ENCODE measurements at places on chromosomes 4 and X. TPM values are rescaled to one million over a fixed set of nuclear protein-coding genes. Genes with fewer than 3 reads are reported as not detected.

- DNase-seq: no peak
Observed at GRCh38 chr4:123405267-123405865, 8.8 kb downstream of the SPRY1 start.

DNA sequence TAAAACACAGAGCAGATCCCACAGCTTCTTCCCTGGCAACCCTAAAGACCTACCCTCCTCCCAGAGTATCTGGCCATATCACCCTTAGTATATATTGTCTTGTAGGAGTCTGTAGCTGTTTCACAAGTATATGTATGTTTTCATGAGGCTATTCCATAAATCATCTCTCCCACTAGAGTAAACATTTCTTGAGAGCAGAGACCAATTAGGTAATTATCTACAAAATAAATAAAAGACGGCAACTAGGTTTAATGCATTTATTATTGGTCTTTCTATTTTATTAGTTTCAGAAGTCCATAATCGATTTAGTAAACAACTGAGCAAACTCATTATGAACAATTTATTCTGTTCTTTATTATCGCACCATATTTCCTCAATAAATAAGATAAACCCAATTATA lies 7.0 kb downstream of the ACOT9 start:
- no peak for DNase-seq

Gene LONRF3
- total RNA-seq: 22.4 TPM

DNA sequence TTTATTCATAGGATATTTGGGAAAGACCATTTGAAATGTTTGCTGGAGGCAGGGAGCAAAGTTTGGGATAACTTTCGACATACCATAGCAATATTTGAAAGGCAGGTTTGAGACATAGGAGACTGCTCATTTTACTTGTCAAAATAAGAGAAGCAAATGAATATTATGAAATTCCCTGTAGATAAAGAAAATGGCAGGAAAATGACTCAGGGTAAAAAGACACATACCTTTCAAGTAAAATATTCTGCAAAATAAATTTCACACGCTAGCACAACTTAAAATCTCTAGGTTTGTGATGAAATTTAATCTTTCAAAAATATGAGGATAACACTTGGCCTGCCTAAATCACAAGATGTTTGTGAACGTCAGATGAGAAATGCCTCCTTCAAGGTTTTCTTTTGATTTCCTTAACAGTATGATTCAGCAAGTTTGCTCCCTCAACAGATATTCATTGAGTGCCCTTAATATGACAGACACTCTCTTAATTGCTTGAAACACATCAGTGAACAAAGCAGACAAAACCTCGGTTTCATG lies 6.6 kb downstream of the TMEM156 start:
- no peak for DNase-seq

Gene NKX3-2
- total RNA-seq: not detected

GRCh38 chr4:61380865-61381264 lies 180.7 kb downstream of the ADGRL3 start:
- no peak for DNase-seq

GRCh38 chr4:148434075-148434773 lies 8.0 kb downstream of the NR3C2 start:
- DNase-seq: no peak

Data from pulmonary artery endothelial cell (primary cell).